Adipocyte (in vitro differentiated cells): ENCODE measurements at places on chromosomes 12 and 14.

GRCh38 chr12:51972422-51972812 lies 20.9 kb downstream of the ACVR1B start:
- DNase-seq, result no peak

GRCh38 chr14:100283984-100284881 lies 22.0 kb downstream of the SLC25A29 start:
- DNase-seq, result no peak

DNA sequence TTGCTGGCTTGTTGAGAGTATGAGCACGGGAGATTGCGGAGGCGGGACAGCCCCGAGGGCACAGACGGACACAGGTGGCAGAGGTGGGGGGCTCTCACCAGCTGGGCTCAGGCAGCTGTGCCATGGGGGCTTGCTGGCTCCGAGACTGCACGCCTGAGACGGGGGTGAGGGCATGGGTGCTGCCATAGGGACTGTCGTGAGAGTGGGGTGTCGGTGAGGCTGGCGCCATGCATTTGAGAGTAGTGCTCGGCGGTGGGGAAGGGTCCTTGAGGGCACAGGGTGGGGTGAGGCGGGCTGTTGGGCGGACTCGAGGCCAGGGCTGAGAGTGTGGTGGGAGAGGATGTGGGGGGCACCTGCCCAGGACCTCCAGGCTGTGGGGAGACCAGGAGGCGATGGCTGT lies 40.7 kb upstream of the TEX22 start:
- no peak for DNase-seq

DNA sequence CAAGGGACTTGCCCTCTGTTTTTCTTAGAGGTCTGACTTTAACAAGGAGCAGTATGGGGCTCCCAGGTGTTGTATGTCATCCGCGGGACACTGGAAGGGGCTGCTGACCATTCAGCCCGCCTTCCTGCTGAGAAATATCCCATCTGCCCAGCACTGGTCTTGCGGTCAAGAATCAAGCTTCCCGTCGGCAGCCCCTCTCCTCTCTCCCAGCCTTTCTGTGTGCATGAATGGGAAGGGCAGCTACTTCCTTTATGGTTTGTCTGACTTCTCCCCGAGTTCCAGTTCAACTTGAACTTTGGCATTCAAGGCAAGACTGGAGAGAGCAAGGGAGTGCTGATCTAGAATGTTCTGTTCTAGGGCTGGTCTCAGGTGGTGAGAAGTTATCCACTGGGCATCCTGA lies 51.5 kb downstream of the PSMA6 start:
- DNase-seq, result no peak

DNA sequence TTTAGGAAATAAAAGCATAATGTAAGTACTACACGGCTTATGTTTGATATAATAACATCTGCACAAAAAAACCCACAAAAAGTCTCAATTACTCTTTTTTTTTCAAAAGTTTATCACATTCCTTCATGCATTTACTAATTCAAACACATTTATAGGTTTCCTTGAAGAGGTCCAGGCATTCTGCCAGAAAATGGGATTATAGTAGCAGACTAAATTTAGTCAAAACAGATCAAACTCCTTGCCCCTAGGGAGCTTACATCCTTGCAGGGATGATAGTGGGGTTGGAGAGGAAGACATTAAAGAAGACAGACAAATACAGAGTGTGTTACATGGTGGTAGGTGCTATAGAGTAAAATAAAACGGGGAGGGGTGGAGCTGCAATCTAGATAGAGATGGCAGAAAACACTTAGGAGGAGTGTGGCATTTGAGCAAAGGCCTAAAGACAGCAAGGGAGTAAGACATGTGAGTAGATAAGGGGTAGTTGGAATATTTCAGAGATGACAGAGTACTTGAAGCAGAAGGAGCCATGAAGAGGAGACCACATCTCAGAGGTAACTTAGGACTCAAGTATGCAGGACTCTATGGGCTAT lies 266.9 kb downstream of the PPFIA2 start:
- no peak for DNase-seq

- DNase-seq, result no peak
Measured at GRCh38 chr12:131592972-131593371, 117.9 kb upstream of the SFSWAP start.

DNA sequence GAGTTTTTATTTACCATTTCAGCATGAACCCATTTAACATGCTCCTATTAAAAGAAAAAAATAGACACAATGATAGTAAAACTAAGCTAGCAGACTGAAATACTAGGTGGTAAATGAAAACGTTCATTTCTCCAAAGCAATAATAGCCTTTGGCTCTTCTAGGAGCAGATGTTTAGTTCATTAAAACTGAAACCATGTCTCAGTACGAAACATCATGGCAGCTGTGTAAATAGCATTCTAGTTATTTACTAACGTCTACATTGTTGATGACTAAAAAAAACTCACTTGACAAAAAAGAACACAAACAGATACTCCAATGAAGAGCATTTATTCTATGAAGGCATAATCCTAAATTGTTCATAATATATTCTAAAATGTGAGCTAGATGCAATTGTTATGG lies 17.9 kb downstream of the RECQL start:
- DNase-seq, result no peak

DNA sequence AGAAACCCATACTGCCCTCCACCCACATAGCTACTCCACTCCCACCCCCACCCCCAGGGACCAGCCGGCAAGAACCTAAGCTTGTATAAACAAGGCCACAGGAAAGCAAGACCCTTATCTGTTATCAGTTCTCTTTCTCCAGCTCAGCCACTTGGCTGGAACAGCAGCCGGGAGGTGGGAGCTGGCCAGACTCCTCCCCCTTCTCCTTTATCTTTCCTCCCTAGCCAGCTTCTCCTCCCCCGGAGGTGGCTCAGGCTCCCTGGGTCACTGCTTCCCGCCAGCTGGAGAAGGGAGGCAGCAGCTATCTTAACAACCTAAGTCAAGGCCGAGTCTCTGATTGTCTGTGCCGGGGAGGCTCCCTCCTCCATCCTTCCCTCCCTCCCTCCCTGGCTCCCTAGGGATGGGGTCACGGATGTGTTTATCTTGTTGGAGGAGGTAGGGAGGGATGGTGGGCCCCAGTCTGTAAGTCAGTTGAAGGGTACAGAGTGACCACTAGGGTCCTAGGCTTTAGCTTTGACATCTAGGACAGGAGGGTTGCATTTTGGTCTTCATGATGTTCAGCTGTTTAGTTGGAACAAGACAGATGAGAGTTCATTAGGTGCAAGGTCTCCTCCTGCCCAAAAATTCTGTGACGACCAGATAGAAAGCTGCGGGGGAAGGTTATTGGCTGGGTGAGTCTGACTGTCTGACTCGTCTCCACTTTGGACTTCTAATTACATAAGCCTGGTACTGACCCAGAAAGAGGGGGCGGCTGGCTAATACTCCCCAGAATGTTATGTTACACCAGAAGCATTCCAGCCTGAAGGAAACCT lies 29.7 kb downstream of the ZFP36L1 start:
- peak; percentile 46 for DNase-seq

DNA sequence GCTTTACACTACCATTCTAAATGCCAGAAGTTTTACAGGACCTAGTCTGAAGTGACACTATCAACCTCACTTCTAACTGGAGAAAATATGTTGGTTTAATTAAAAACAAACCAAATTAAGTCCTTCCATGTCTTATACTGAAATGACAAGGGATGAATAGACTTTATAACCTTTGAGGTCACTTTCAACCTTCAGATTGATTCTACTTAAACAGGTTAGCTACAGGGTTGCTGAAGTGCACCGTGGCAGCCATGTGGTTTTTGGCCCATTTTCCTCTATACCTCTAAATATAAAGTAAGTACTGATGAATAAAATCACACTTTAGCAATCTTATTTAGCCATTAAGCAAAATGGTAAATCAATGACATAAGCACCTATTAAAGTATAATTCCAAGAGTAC lies 3.9 kb downstream of the SLC38A2 start:
- DNase-seq, result peak; percentile 20

- peak; percentile 76 for DNase-seq
Measured at GRCh38 chr14:69574263-69574953, at the start of gene CCDC177. TSS of gene CCDC177 (minus strand) at chr14:69574871. CDS start at chr14:69573622, 1,249 bp downstream.

DNA sequence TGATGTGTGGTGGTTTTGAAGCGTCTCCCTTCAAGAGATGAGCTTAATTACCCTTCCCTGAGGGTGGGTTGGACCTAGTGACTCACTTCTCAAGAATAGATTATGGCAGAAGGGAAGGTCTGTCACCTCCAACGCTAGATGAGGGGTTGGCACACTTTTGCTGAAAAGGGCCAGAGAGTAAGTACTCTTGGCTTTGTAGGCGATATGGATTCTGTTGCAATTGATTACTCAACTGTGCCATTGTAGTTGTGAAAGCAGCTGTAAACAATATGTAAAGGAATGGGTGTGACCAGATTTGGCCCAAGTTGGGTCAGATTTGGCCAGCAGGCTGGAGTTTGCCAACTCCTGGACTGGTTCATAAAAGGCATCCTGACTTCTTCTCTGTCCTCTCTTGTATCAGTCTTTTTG lies 53.3 kb downstream of the SMIM41 start:
- peak; percentile 73 for DNase-seq

GRCh38 chr14:82710267-82710841 lies 1176.7 kb upstream of the SEL1L start:
- peak; percentile 69 for DNase-seq

GRCh38 chr12:77131977-77132490 lies 66.7 kb upstream of the E2F7 start:
- no peak for DNase-seq

DNA sequence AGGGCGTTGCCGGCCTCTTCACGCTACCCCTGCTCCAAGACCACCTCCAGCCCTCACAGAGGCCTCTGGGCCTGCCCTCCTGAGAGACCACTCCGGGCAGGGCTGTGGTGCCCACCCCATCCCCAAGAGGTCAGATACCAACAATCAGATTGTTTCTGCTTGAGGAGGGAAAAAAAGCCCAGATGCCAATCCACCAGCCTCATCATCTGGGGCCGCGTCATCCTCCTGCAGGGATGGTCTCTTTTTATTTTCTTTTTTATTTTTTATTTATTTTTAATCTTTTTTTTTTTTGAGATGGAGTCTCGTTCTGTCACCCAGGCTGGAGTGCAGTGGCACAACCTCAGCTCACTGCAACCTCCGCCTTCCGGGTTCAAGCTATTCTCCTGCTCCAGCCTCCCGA lies 93.4 kb downstream of the FBXL14 start:
- DNase-seq, result no peak

DNA sequence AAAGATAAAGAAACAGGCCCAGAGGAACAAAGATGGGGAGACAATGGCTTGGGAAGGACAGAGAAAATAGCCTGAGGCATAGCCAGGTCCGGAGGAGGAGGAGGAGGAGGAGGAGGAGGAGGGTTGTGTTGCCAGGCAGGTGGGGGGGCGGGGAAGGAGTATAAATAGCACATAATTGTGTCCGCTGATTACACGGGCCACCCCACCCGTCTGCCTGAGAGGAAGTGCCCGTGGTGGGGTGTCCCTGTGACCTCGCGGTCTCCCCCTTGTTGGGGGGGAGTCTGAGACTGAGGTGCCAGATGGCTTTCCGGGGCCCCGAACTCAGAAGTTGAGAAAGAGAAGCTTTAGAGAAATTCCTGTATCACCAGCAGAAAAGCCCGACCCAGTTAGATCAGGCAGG lies 1.9 kb upstream of the SP7 start:
- DNase-seq, result no peak

DNA sequence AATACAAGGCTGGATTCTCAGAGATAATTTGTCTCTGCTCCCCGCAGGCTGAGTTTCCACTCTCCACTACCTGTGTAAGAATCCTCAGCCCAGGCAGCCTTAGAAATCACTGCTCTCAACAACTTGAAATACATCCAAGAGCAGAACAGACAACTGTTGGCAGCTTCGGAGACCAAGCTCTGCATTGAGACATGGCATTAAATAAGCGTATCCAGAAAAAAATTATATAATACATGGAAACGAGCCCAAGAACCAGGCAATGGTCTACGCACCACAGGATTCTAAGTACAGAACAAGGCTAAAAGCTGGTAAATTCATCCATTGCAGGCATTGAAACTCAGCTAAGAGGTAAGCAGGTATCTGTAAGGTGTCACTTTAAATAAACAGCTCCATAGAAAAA lies 165.5 kb upstream of the DIO3 start:
- no peak for DNase-seq

GRCh38 chr12:113804961-113805600 lies 161.0 kb downstream of the RBM19 start:
- DNase-seq, result no peak

DNA sequence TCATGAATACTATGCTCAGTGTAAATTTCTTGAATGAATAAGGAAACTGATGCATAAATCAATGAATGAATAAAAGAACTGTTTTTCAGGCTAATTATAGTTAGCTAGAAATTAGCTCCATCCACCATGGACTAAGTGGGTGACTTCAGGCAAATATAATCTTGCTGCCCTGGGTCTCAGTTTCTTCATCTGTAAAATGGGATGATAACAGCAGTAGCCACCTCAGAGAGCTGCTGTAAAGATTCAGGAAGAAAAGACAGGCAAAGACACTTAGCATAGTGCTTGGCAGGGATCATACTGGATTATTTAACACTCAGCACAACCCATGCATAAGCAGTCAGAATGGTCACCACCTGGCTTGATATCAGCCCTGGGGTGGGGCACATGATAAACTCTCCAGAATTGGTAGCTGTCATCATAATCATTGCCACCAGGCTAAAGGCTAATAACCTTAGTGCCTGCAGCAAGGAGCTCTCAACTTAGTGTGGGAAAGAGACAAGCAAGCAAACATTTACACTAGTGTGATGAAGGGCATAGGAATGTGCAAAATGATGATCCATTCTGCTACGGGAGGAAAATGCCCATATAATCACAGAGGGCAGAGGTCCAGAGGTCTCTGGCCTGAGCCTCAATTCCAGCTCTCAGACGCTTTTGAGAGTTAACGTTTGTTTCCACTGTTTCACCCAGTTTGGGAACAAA lies 234.7 kb upstream of the TBX3 start:
- DNase-seq, result peak; percentile 26

- DNase-seq, result peak; percentile 83
Measured at GRCh38 chr14:71372411-71372838, 465.2 kb downstream of the PCNX1 start.

GRCh38 chr12:25254271-25254880 lies 3.6 kb upstream of the KRAS start:
- DNase-seq, result no peak
